Activated naive CD8-positive, alpha-beta T cell treated with anti-CD3 and anti-CD28 coated beads for 36 hours (primary cell): ENCODE measurements at places on chromosomes 3 and 15. TPM values are rescaled to one million over a fixed set of nuclear protein-coding genes. Genes with fewer than 3 reads are reported as not detected.
A peak's percentile ranks its signal among the peaks of the same experiment; 100 is the strongest.

The TNNC1 gene
- 4.2 TPM for total RNA-seq

The NPAP1 gene
- not detected for total RNA-seq

The ACP3 gene
- total RNA-seq: not detected

The LRRK1 gene
- total RNA-seq: 0.30 TPM

The ZNF502 gene
- total RNA-seq: 2.4 TPM

The MITF gene
- 0.06 TPM for total RNA-seq

The SYNPR gene
- not detected for total RNA-seq

DNA sequence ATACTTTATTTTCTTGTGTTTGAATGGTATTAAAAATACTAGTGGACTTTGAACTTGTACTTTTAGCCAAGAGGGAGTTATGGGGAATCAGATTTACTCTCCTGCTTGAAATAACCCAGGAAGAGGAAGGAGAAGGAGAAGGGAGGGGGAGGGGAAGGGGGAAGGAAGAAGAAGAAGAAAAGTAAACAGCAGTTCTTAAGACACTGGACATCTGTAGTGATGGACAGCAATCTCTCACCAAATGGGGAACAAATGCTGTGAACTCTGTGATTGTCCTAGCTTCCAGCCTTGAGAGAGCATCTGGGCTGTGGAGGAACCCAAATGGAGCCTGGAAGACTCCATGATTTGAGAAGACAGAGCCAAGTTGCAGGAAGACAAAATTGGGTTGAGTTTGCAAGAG lies 52.0 kb downstream of the VPS8 start:
- no peak for DNase-seq

- peak; percentile 45 for DNase-seq
Observed at GRCh38 chr3:16828815-16829214, 55.9 kb upstream of the PLCL2 start.

DNA sequence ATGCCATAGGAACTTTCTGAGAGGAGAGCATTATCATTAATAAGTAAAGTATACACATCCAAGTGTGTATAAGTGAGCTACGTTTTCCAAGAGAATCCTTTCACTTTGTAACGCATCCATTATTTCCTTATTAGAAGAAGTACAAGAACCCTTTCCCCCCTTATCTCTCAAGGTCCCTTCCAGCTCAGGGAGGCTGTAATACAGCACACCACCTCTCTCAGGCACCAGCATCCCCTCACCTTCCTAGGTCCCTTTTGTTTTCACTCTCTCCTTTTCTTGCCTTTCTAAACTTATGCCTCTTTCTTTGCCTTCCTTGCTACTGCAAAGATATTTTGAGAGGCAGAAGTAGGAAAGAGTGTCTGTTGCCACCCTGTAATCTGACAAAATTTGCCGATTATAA lies 446.0 kb downstream of the GRM7 start:
- DNase-seq: no peak

- DNase-seq: no peak
Observed at GRCh38 chr3:128449111-128449638, 17.5 kb downstream of the DNAJB8 start.

DNA sequence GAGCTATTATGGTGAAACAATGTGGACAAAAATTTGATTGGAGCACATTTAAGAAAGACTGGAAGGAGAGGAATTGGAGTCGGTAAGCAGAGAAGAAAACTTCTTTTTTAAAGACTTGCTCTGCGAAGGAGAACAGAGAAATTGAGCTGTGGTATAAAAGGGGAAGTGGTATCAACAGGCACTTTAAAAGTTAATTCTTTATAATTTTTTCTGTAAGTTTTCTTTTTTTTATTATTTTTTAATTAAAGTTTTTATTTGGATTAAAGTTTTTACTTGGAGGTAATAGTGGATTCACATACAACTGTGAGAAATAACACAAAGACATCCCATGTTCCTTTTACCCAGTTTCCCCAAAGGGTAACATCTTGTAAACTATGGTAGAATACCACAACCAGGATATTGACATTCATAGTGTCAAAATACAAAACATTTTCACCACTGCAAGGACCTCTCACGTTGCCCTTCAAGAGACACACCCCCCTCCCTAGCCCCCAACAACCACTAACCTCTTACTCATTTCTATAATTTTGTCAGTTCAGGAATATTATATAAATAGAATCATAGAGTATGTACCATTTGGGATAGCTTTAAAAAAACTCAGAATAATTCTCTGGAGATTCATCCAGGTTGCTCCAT lies 33.8 kb upstream of the XIRP1 start:
- DNase-seq: no peak

DNA sequence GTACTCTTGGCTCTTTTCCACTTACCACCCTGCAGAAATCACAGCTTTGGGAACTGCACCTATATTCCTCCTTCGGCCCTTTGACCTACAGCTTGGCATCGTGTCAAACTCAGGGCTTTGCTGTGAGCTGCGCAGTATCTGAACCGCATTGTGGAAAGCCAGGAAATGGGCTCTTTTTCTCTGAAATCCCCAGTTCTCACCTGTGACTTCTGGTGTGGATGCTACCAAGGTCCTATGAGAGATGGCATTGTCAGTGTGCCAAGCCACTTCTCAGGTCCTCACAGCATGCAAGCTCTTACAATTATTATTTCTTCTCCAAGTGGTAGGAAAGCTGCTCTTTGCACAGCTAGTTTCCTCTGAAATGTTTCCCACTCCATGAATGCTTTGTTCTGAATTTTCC lies 450.6 kb upstream of the TBL1XR1 start:
- peak; percentile 8 for DNase-seq

GRCh38 chr3:136562026-136562425 lies 190.2 kb downstream of the STAG1 start:
- no peak for DNase-seq

GRCh38 chr3:195181741-195182469 lies 89.1 kb downstream of the XXYLT1 start:
- DNase-seq: no peak

DNA sequence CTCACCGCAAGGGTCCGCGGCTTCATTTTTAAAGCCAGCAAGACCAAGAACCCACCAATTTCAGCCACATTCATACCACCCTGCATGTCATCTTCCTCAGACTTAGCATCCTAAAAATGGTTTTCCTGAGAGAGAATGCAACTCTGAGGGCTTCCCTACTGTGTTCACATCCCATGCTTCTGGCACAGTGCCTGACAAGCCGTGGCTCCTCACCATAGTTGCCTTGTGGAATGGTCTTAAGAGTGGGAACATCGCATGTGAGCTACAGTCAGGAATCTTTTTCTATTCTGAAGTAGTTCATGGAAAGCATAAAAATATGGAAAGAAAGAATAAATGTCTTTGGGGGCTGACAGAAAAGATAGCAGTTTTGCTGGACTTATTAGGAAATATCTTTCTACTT lies 120.3 kb downstream of the RAP2B start:
- no peak for DNase-seq

GRCh38 chr15:101267320-101268104 lies 9.8 kb downstream of the SELENOS start:
- DNase-seq: no peak

GRCh38 chr3:188807006-188807405 lies 364.8 kb upstream of the TPRG1 start:
- DNase-seq: no peak

GRCh38 chr15:73318463-73319351 lies 50.1 kb downstream of the HCN4 start:
- DNase-seq: peak; percentile 60

DNA sequence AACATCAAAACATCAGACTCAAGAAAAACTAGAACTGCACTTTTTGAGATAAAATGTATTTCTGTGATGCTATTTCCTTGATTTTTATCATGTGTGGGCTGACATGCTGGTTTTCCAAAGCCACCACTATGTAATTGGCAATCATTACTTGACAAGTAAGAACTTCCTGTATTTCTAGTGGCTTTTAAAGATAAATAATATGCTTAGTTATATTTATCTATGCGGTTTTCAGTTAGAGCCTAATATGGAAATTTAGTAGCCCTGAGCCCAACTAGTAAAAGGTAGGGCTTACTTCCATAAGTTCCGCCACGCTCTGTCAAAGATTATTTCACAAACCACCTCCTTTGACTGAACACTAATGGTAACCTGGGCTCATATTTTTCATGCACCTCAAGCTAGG lies 91.6 kb downstream of the PPARG start:
- no peak for DNase-seq

GRCh38 chr3:150059729-150060128 lies 89.0 kb upstream of the PFN2 start:
- no peak for DNase-seq

DNA sequence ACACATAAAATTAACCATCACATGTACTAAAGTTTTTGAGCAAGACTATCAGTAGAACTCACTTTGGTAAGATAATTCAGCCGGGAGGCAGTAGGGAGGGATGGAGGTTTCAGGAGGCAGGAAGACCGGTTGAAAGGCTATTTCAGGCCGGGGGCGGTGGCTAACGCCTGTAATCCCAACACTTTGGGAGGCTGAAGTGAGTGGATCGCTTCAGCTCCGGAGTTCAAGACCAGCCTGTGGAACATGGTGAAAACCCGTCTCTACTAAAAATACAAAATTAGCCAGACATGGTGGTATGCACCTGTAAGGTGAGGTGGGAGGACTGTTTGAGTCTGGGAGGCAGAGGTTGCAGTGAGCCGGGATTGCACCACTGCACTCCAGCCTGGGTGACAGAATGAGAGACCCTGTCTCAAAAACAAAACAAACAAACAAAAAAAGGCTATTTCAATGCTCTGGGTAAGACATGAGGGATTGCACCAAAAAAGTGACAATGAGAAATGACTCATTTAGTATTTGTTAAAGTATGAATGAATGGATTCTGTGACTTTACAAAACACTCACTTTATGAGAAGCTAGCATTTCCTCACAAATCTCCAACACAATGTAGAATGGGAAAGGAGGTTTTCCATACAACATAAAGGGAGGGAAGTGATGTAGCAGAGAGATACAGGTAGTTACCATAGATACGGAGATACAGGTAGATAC lies 43.9 kb downstream of the SH3BP5 start:
- no peak for DNase-seq

DNA sequence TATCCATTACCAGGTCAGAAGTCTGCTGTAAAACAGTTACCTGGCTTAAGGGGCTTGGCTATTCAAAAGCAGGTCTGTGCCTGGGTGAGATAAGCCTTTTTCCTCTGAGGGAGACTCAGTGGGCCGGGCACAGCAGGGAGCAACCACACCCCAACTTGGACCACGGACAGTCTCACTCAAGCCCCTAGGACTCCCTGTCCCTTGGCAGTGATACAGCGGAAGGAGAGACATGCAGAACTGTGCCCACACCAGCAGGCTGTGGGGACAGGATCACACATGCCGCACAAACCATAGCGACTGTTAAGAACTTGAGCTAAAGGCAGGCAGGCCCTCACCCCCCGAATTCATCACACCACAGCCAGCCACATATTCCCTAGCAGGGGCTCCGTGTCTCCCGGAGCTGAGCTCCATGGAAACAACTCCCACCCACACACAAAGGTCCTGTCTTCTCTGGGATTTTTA lies 2.8 kb upstream of the GP5 start:
- DNase-seq: no peak

- DNase-seq: no peak
Observed at GRCh38 chr3:71095511-71096291, 487.8 kb downstream of the FOXP1 start.
